ENCODE measurements at places on chromosomes 3 and 15.

DNA sequence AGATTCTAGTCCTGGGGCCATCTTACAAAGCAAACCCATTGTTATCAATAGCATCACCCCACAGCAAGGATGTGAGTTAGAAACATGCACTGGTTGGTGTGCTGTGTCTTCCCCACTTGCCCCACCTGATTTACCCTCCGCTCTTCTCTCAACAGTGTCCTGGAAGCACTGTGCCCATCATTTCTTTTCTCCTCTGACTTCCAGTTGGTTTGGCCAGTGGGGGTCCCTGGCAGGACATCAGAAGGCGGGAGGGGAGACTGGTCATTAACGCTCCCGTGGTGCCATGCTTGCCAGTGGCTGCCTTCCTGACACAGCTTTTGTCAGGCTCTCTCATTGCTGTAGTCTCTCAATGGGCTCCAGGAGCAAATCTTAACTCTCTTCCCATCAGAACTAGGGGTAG, 11.5 kb upstream of the BUB1B start:
- no peak for DNase-seq

DNA sequence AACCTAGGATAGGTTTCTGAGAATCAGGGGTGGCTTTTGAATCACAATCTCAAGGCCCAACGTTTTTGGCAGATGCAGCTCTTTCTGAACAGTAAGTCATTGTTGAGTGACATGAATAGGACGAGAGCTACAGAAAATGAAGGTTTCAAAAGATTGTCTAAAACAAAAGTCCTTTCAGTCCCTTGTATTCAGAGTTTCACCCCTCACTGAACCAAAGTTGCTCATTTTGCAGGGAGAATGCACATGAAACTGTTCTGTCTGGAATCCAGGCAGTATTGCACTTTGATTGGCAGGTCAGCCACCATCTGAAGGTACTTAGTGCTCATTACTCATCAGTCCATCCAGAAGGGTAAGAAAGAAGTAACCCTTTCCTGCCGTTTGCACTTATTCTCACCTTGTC, 24.1 kb upstream of the RASGRP1 start:
- no peak for DNase-seq

- DNase-seq, result no peak
Measured at GRCh38 chr3:71724584-71725270, 475 bp downstream of the EIF4E3 start.

- DNase-seq, result no peak
Measured at GRCh38 chr3:4512895-4513616, 19.9 kb downstream of the ITPR1 start.

DNA sequence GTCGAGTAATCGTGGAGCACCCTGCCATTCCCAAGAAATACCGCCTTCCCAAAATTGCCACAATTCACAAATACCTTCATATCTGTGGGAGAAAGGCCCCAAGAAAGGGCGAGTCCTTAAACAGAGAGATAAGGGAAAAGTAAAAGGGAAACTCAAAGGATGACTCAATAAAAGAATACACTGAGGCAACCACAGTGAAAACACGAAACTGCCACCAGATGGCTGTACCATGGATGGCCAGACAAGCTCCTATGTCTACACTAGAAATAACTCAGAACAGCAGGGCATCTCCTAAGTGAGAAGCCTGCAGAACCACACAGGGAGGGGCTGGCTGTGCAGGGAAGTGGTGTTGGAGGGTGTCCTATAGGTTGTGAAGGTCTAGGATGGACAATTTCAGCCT, 25.0 kb downstream of the SRGAP3 start:
- no peak for DNase-seq
